CD4-positive, alpha-beta T cell treated with Interleukin-21 for 1 hour (primary cell): ENCODE measurements at places on chromosomes 16 and 17.

DNA sequence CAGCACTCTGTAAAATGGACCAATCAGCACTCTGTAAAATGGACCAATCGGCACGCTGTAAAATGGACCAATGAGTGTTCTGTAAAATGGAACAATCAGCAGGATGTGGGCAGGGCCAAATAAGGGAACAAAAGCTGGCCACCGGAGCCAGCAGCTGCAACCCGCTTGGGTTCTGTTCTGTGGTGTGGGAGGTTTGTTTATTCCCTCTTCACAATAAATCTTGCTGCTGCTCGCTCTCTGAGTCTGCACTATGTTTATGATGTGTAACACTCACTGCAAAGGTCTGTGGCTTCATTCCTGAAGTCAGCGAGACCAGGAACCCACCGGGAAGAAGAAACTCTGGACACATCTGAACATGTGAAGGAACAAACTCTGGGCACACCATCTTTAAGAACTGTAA, 20.5 kb downstream of the TMEM100 start:
- no peak for DNase-seq

- peak; percentile 88 for DNase-seq
Observed at GRCh38 chr17:44385287-44386181, 3.9 kb downstream of the ITGA2B start.

GRCh38 chr17:82291582-82292250, 18.2 kb upstream of the CSNK1D start:
- no peak for DNase-seq

DNA sequence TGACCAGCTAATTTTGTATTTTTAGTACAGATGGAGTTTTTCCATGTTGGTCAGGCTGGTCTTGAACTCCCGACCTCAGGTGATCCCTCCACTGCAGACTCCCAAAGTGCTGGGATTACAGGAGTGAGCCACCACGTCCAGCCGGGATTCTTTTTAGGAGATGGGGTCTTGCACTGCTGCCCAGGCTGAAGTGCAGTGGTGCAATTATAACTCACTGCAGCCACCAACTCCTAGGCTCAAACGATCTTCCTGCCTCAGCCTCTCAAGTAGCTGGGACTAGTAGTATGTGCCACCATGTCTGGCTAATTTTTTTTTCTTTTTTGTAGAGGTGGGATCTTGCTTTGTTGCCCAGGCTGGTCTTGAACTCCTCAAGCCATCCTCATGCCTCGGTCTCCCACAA, 56.4 kb upstream of the MGAT5B start:
- DNase-seq, result no peak

DNA sequence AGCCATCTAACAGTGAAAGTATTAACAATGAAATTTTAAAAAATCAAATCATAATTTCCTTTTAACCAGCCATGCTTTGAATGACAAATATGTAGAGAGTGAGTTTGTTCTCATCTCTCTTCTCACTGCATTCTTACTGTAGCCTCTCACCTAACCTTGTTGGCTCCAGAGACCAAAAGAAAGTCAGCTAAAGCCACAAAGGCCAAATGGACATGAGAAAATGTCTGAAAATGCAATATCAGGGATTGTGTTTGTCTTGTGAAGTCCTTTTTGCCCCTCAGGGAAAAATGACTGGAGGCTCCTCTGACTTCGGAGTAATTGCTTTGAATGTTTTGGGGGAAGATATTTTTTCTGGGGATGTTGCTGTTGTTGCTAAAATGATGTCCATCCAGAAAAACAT, 166.3 kb downstream of the SLC39A11 start:
- DNase-seq, result no peak

- no peak for DNase-seq
Observed at GRCh38 chr16:68447653-68448359, 502 bp downstream of the SMPD3 start.

DNA sequence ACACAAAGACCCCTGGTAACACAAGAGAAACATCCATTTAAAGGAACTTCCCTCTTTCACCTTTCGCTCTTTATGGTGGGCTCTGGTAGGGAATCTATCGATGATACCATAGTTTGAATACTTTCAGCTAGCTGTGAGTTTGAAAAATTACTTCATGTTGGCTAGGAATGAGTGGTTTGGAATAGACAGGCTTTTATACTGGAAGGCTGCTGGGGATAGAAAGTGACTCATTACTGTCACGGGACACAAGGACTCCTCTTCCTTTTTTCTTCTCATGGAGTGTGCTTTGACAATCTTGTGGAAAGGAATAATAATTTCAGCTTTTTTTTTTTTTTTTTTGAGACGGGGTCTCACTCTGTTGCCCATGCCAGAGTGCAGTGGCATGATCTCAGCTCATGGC, 76.9 kb downstream of the CYB561 start:
- DNase-seq, result no peak

- no peak for DNase-seq
Observed at GRCh38 chr17:76136276-76137000, 4.6 kb downstream of the FOXJ1 start.

GRCh38 chr17:17738901-17739300, 57.6 kb downstream of the RAI1 start:
- no peak for DNase-seq

DNA sequence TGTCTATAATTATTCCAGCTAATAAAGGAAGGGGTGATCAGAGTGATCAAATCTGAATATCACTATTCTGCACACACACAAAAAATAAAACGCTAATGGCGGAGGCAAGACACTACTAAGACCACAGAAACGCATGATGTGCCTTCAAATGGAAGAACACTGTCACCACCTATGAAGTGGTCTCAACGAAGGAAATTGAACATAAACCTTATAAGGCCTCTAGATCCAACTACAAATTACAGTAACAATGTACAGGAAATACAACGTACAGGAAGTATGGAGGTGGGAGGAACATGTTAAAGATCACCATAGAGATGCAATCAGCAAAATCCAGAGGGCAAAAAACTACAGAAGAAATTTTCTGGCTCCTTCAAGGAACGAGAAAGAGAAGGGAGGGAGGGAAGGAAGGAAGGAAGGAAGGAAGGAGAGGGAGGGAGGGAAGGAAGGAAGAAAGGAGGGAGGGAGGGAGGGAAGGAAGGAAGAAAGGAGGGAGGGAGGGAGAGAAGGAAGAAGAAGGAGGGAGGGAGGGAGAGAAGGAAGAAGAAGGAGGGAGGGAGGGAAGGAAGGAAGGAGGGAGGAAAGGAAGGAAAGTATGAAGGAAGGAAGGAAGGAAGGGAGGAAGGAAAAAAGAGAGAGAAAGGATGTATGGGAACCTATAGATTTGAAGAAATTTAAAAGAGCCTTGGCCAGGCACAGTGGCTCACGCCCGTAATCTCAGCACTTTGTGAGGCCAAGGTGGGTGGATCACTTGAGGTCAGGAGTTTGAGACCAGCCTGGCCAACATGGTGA, 3.1 kb upstream of the SGCA start:
- DNase-seq, result peak; percentile 32

- DNase-seq, result no peak
Observed at GRCh38 chr17:55366020-55366481, 55.6 kb downstream of the MMD start.

- no peak for DNase-seq
Observed at GRCh38 chr17:76635659-76636360, 7.7 kb downstream of the ST6GALNAC1 start.

DNA sequence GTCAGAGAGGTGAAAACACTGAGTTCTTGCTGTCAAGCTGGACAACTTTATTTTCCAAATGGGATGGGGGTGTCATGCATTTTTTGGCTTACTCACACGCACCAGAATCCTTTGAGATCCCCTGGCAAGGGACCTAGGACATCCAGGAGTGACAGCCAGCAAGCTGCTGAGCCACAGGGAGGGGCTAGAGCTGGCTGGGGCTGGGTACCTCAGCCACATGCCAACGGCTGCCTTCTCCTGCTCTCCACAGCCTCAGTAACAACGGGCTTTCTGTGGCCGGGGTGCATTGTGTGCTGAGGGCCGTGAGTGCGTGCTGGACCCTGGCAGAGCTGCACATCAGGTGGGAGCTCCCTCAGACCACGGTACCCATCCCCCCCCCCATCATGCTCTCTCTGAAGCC, 47.6 kb downstream of the NLRC5 start:
- no peak for DNase-seq

GRCh38 chr16:16042076-16042475, 92.7 kb downstream of the ABCC1 start:
- DNase-seq, result no peak

DNA sequence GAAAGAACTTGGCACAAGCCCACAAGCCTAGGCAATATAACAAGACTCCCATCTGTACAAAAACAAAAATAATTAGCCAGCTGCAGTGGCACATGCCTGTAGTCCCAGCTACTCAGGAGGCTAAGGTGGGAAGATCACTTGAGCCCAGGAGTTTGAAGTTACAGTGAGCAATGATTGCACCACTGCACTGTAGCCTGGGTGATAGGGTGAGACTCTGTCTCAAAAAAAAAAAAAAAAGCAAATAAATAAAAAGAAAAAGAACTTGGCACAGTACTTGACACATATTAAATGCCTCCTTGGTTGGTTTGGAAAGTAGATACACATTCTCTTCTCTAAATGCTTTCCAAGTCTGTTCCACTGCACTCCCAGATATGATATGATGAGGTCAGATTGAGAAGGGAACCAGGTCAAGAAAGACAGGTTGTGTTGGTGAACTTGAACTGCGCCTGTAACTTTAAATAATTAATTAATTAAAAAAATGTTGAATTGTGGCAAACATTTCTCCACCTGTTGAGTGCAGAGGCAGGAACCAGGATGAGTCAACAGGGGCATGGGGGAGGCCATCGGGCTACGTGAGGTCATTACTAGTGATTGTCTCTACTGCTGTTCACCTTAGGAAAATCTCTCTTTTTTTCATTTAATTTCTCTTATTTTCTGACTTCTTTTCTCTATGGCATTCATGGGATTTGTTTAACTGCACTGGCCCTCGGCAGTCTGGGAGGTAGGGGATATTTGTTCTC, 25.9 kb upstream of the EFCAB13 start:
- DNase-seq, result no peak

DNA sequence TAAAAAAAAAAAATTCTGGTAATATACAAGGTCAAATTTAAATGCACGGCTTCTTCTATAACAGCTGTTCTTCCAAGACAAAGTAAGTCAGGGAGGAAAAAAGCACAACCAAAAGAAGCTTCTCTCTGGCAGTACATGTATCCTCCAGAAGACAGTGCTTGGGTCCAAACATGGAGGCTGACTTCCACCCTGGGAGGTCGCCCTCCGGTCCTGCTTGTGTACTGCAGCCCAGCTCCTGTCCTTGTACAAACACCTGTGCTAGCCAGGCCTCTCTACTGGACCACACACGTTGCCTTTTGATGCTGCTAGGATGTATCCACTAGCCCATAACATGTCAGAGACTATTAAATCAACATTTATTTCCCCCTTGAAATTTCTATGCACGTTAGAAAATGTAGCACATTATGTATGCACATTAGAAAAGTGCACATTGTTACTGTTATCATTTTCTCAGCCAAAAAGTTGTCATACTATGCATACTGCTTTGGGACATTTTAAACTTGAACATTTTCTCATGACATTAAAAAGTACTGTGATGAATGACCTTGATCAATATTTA, 21.9 kb downstream of the TEKT3 start:
- DNase-seq, result no peak

DNA sequence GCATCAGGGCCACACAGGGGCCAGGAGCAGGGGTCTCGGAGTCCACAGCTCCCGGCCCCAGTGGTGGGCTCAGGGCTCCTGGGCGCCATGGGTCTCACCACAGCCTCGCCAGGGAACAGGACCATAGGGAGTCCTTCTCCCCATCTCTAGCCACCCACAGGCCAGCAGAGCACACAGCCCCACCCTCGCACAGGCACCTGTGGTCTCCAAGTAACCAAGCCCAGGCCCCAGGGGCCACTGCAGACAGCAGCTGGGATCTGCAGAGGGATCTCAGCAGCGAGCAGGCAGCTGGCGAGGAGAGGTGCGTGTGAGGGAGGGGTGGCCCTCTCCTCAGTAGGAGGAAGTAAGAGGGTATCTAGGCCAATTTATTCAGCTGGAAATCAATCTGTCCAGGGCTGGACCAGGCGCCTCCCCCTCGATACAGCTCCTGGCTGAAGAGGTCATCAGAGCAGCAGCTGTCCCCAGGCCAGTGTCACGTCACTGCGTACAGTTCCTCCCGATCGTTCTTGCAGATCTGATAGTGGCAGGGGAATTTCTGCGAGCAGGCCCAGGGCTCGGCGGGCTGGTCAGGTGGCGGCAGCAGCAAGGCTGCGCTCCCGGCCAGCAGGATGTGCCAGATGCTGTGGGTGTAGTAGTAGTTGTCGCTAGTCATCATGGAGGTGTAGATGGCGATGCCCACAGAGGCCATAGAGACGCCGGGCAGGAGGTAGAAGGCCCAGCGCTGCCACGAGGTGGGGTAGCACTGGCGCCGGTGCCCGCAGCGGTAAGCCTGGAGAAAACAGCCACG, 1.4 kb upstream of the MRPL28 start:
- DNase-seq, result no peak

DNA sequence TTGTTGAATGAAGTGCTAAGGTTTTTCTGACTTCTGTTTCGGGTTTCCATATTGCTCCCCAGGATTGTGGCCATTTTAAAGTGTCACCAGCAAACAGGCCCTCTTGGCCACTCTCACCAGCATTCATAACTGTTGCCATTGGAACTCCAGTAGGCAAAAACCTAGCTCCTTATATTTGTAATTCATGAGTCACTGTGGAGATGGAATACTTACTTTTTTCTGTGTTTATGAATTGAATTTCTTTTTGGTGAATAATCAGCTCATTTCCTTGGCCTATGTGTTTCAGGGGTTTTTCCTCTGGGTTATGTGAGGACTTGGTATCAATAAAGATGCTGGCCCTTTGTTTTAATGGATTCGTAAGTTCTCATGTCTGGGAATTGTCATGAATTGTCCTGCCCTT, 255.1 kb downstream of the SNX29 start:
- DNase-seq, result no peak

- DNase-seq, result no peak
Observed at GRCh38 chr16:49602201-49602975, 228.8 kb downstream of the C16orf78 start.

- DNase-seq, result no peak
Observed at GRCh38 chr17:66843627-66844026, 8.7 kb downstream of the CACNG5 start.

DNA sequence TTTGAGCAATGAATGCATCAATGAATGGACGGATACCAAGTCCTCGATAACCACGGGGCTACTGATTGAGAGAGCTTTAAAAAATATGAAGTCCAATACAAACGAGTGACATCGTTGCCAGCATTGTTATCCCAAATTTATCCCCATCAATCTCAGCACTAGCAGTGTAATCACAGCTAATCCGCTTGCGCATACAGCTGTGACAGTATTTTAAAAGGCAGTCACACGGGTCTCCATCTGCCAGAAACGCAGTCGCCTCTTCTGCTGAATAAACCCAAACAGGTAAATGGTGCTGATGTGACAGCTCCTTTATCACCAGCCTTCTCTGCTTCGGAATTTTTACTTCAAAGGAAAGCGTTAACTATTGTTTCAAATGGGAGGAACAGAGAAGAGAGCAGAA, 311.1 kb downstream of the XYLT1 start:
- no peak for DNase-seq

GRCh38 chr17:10292057-10292937, 80.5 kb downstream of the MYH13 start:
- no peak for DNase-seq

GRCh38 chr17:81738801-81739393, 26.8 kb downstream of the SLC25A10 start:
- no peak for DNase-seq

- no peak for DNase-seq
Observed at GRCh38 chr17:47077576-47077975, 98.5 kb upstream of the RPRML start.
